Sciatic nerve (tissue), 2 donors: ENCODE measurements at places on chromosomes 2 and 18.

- DNase-seq: no peak
Observed at GRCh38 chr2:124610866-124611265, 585.8 kb downstream of the CNTNAP5 start.

DNA sequence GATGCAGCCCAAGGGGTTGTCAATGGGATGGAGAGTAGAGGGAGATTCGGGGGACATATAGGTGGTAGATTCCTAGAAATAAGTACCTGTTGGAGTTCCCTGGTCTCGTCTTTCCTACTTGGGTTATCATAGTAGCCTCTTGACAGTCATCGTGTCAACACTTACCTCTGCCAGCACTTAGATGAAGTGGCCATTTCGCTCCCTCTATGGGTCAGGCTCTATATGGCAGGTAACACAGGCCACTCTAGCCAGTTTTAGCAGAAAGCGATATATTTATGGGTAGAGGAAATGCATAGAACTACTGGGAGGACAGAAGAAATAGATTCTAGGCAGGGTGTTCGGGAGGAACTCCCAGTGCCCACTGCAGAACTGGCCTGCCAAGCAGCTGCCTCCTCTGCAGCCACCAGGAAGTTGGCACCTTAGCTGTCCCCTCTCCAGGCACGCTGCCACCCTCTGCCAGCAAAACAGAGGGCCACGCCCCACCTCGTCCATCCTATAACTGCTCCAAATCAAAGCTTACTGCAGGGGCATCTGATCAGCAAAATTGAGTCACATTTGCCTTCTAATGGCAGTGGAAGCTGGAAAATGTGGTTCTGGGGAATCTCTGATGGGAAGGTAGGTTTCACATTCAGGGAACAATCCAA lies 181.3 kb downstream of the INSIG2 start:
- no peak for DNase-seq

DNA sequence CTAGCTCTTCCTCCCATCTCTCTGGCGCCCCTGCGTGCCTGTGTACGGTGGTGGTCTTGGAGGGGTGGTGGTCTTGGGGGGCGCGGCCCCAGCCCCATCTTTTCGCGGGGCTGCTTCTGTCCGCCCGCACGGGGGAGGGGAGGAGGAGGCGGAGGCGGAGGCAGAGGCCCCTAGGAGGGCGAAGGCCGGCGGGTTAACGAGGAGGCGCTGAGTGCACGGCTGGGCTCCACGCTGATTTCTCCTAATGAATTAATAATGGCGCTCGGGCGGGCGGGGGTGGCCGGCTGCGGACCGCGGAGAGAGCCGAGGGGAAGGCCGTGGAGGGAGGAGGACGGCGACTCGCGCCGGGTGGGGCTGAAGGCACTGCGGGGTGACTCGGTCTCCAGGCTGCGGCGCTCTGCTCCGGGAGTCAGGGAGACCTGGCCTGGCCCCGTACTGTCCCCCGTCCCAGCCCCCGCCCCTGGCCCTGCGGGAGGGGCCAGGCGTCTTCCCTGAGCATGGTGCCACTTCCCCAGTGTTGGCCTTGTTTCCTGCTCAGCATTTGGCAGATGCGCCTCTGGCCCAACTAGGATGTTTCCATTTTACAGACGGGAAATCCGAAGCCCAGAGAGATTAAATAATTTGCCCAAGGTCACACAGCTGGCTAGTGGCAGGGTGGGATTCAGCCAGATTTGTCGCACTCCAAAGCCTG lies 6.0 kb downstream of the GAREM2 start:
- DNase-seq: no peak

GRCh38 chr2:102050854-102051391 lies 59.2 kb downstream of the IL1R2 start:
- DNase-seq: peak; percentile 91

DNA sequence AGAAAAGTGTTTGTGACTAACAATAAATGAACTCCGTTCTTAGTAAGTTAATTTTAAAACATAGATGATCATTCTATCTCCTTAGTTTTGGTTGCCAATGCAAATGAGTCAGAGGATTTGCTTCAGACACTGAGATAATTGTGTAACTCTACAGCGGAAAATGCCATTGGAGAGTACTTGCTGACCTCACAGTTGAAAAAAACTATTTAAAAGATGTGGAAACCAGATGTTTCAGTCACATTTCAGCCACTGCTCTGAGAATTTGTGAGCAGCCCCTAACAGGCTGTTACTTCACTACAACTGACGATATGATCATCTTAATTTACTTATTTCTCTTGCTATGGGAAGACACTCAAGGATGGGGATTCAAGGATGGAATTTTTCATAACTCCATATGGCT lies at the start of gene TNFAIP6:
Gene TNFAIP6 (plus strand): TSS at position 234 of the 400 bp plus-strand sequence. CDS start 75 bp downstream, at position 309.
- no peak for DNase-seq

DNA sequence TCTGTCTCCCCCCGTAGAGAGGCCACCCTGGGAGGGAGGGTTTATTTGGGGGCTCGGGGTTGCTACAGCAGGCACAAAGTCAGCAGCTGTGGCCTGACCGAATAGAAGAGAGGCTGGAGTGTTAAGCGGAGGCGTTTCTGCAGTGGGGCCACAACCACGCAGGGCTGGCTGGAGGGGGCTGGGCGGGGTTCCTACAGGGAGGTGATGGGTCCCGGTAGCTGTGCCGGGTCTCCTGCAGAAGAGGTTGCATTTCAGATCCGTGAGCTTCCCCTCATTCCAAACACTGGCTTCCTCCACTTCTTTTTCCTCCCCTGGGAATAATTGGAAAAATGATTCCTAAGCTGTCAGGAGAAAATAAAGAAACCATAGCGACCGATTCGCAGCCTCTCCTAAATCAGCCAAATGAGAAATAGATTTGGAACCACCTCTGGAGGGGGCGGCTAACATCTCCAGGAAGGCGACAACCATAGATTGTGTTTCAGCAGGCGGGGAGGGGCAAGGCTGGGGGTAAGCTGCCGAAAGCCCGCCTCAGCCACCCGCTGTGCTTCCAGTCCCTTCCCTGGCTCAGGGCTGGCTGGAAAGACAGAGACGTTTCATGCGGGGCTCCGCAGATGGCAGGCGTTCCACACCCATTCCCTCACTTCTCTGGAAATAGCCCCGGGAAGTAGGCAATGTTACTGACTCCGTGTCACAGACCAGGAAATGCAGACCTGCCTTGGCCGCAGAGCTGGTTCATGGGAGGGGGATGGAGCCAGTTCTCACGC lies 85.6 kb upstream of the TAF1B start:
- no peak for DNase-seq

DNA sequence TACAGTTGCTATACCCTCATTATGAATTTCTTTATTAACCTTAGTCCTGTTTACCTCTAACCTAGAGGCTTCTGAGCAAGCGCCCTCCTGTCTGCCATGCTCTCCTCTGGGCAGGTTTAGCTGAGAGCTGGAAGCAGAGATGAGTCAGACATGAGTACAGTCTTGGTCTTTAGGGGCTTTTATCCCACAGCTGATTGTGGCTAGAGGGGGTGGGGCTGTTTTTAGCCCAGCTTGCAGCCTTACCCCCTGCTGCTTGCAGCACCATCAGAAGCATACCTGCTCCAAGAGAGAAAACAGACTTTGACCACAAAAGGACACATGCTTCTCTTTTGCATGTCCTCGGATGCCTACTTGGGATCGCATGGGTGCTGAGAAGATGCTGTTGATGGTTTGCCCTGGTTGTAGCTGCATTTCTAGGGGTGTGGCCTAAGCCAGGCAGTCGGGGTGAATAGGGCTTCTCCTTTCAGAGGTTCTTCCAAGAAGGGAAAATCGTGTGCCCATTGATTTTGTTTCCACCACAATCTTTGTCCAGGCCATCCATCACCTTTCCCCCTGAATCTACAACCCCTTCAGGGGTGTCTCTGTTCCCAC lies 115.0 kb upstream of the LGALSL start:
- no peak for DNase-seq

- DNase-seq: no peak
Observed at GRCh38 chr18:47108998-47109405, 41.3 kb downstream of the HDHD2 start.

GRCh38 chr18:12393998-12394397 lies 13.7 kb upstream of the PRELID3A start:
- DNase-seq: peak; percentile 30

- no peak for DNase-seq
Observed at GRCh38 chr2:182445391-182445965, 18.6 kb upstream of the PDE1A start.

DNA sequence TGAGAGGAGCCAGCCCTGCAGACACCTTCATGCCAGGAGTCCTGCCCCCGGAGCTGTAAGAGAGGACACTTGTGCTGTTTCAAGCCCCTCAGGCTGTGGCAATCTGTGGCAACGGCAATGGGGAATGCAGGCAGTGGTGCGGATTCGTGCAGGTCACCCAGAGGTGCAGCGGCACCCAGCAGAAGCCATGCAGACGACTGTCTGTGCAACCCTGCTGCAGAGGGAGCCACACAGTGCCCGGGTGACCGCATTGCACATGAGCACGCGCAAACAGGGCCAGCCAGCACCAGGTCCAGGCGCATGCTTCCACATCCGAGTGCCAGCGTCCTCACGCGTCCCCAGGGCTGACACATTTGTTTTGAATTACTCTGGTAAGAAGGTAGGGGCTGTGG lies 84.8 kb upstream of the GPC1 start:
- peak; percentile 36 for DNase-seq
